ENCODE measurements at places on chromosomes 2 and 18.

GRCh38 chr18:5628512-5629255 lies 84.9 kb upstream of the EPB41L3 start:
- DNase-seq = peak; percentile 96

DNA sequence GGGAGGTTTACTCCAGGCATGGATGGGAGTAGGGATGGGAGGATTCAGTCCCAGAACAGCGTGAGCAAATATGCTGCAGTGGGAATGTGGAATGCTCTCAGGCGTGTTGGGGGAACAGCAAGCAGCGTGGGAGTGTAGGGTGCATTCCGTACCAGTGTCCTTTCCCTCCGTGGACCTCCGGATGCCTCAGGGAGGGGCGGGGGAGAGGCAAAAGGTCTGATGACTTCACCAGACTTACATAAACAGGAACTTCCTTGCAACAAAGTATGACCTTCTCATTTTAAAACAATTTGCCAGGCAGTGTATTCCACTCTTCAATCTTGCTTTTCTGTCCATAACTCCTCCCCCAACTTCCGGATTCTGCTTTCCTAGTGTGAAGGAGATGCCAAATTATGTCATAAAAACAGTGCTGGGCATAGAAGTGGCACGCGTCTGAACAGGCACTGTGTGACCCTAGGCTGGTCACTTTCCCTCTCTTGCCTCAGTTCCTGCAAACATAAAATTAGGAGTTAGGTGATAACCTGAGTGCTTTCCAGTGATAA lies 36.9 kb downstream of the RPL37A start:
- DNase-seq = no peak

DNA sequence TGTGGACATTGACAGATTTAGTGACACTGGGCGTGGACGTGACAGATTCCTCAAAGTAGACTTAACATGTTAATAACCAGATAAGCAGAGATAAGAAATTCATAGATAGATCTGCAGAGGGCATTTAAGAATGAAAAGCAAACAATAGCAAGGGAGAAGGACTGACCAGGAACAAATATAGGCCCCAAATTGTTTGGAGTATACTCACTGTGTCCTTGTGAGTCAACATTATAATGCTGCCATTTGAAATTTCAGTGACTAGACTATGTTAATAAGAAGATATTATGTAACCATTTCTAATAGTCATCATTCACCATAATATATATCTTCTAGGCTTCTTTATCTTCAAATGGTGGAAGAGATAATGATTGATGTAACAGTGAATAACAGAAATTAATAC lies 78.1 kb upstream of the SLC38A11 start:
- no peak for DNase-seq

GRCh38 chr2:38185012-38185491 lies 109.1 kb upstream of the CYP1B1 start:
- DNase-seq = no peak

DNA sequence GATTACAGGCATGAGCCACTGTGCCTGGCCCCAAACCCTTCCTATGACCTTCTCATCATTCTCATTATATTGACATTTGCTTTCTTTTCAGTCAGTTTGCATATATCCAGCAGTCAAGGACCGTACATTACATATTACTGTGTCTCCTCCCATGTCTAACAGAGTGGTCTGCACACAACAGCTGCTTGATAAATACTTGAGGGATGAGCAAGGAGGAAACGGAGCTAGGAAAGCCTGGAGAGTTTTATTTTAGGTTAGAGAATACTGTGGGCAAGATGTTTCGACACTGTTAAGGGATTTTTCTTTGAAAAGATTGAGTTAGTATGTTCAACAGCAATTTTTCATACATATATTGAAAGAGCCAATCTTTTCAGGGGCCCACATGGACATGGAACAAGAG lies 76.2 kb upstream of the CHRNA1 start:
- no peak for DNase-seq

DNA sequence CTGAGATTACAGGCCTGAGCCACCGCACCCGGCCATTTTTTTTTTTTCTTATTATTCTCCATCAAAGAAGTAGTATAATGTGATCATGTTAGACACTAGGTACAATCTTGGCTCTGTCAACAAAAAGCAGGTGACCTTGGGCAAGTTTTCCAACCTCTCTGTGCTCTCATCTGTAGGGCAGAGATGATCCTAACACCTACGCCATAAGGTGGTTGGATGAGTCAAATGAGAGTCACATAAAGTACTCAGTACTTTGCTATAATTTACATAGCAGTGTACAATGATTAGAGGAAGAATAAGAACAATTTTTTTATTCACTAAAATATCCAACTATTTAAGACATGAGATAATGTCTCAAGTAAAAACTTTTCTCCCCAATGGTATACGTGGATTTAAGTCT lies 128.6 kb downstream of the TGIF1 start:
- DNase-seq = no peak

GRCh38 chr2:95076705-95077529 lies 44.7 kb downstream of the MRPS5 start:
- DNase-seq = peak; percentile 84

- no peak for DNase-seq
Observed at GRCh38 chr18:31952223-31952622, 9.3 kb upstream of the TRAPPC8 start.

GRCh38 chr2:133841900-133842299 lies 273.6 kb upstream of the NCKAP5 start:
- DNase-seq = no peak

- no peak for DNase-seq
Observed at GRCh38 chr2:24924732-24925131, 4.7 kb upstream of the ADCY3 start.

DNA sequence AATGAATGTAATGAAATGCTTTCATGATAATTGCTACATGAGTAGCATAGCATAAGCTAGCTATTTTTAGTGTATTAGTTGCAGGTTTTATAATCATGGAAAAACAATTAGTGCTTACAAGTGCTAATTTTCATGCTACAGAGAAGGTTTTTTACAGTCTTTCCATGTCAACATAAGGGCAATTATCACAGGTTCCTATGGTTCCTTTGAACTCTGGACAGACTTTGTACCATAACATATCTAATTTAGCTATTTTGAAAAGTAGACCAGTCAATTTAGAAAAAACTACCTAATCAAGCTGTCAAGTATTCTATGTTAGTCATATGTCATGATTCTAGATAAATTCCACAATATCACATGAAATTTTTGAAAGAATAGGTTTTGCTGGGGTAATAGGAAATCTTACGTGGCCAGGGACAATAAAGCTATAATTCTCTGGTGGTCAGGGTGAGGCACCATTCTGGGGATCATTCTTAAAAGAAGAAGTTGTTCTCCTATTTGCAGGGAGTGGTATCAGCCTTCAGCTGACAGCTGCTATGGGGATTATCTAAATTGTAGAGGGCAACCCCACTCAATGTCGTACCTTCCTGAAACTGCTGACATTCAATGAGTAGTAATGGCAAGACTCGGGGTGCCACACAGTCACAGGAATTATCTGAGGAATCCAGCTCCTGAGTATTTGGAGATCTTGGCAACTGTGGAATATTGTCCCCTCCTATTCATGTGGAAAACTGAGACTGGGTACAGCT lies 724.0 kb upstream of the LINC00305 start:
- no peak for DNase-seq

- DNase-seq = no peak
Observed at GRCh38 chr2:65512783-65513182, 80.4 kb upstream of the SPRED2 start.

- DNase-seq = peak; percentile 65
Observed at GRCh38 chr2:46246790-46247189, 50.4 kb upstream of the EPAS1 start.

DNA sequence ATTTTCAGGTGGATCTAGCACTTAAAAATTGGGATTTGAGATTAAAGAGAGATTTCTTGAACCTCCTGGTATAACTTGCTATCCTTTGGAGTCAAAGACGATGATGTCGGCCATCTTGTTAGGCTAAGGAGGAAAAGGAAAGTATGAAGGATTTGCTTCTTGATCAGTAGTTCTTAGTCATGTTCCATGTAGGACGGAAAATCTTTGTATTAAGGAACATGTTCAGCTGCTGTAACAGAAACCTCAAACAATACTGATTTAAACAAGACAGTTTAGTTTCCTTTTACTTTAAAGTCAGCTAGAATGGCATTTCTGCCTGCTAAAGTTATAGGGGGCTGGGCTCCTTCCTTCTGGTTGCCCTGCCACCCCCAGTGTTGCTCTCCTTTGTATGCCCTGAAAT lies 56.4 kb upstream of the MGAT5 start:
- DNase-seq = no peak

GRCh38 chr2:201824212-201824611 lies 17.9 kb downstream of the CDK15 start:
- no peak for DNase-seq

- DNase-seq = peak; percentile 72
Observed at GRCh38 chr2:102082571-102083392, 59.8 kb upstream of the IL1R1 start.

DNA sequence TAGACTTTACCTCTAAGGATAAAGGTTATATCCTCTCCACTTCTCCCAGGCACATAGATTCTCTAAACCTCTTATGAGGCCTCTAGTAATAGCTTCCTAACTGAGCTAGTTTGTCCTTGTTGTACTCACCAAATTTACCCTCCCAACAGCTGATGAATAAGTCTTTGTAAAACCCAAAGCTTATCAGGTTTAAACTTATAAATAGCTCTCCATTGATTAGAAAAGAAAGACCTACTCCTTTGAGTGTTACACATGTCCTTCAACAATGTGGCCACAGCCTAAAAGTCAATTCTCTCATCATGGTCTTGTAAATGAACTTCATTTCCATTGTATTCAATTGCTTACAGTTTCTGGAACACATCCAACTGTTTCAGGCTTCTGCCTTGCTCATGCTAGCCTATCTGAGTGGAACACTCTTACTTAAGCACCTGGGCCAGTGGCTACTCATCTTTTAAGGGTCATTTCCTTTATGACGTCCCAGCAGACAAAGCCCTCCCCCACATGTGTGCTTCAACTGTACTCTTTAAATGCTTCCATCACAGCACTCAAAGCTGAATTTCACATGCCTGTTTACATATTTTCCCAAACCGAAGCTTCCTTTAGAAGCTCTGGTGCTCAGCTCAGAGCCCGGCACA lies 131.6 kb downstream of the CDH2 start:
- DNase-seq = no peak

GRCh38 chr18:5961097-5961827 lies 65.9 kb upstream of the TMEM200C start:
- no peak for DNase-seq

DNA sequence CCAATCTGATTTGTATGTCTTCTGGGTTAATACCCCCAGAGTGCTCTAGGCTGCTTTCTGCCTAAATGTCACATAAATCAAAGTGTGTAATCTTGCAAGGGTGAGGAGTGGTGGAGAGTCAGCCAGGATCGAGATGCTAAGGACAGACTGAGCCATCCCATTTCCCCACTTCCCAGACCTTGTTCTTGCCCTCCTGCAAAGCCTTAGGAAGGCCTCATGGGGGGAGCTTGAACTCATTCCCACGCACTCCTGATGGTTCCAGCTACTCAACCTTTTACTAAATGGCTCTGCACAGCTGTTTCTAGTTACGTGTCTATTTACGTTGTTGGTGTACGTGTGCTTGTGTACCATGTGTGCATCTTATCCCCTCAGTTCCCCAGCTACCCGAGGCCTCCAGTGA lies 423.6 kb upstream of the TNP1 start:
- DNase-seq = no peak

GRCh38 chr2:219171231-219171651 lies 1.4 kb upstream of the SLC23A3 start:
- DNase-seq = peak; percentile 97

DNA sequence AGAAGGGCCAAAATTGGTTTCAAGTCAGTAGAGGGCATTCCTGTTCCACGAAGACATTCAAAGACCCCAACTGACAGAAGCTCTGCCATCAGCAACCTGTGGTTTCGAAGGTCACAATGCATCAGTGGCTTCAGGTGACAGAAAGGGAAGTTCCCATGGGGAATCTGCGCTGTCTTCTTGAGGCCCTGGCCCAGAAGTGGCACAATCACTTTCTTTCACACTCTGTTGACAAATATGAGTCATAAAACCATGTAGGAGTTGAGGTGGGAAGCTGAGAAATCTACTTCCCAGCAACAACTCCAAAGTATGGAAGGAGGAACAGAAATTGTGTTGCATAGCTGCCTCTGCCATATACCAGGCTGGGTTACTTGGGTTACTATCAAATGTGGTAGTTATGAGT lies 621.1 kb upstream of the FANCL start:
- DNase-seq = no peak

DNA sequence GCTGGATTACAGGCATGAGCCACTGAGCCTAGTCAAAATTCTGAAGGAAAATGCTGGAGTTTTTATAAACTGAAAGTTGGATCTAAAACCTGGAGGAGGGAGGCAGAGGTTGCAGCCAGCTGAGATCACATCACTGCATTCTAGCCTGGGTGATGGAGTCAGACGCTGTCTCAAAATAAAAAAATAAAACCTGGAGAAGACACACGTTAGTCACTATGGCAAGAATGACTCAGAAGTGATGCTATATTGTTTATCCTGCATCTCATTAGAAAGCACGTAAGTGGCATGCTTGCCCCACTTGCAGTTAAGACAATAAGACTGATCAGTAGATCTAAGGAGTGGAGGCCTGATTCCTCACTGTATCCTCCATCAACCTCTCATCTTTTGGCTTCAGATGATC lies 106.6 kb upstream of the STON1 start:
- no peak for DNase-seq

DNA sequence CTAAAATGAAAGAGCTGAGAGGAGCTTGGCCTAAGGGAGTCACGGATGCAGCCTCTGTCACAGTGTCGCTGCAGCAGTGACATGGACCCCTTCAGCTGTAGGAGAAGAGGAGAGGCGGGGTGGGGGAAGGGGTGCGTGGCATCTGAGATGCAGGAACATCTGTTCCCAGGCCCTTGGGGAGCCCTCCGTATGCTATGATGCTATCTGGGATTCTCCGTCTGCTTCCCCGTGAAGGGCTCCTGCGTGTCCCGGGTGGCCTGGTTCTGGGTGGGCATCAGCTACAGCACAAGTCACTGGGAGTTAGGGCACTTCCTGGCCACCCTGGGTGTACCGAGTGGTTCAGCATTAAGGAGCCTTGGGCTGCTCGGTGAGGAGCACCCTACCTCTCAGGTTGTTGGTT lies 35.6 kb upstream of the B3GNT7 start:
- DNase-seq = no peak

- no peak for DNase-seq
Observed at GRCh38 chr2:236720974-236721540, 151.4 kb downstream of the ACKR3 start.

- DNase-seq = no peak
Observed at GRCh38 chr2:31203916-31204315, 13.4 kb downstream of the CAPN14 start.

DNA sequence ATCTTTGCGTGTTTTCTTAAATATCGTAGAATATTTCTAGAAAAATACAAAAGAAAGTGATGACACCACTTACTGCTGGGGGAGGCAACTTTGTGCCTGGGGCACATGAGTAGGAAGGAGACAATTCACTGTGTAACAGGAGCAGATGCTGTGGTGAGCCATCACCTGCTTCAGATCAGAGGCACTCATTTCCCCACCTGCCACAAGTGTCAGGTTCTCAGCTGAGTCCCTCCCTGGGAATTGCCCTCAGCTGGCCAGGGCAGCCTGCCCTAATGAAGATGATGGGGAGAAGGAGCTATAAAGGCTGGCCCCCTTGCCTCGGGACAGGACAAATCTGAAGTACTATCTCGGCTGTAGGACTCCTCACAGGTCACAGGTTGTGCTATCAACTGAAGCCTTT lies 322.8 kb downstream of the STK39 start:
- DNase-seq = peak; percentile 84

All from trophoblast cell (in vitro differentiated cells and primary cell).